ENCODE measurements at places on chromosomes 1 and 21.

- DNase-seq: no peak
Observed at GRCh38 chr1:27350663-27351540, 9.1 kb downstream of the SYTL1 start.

DNA sequence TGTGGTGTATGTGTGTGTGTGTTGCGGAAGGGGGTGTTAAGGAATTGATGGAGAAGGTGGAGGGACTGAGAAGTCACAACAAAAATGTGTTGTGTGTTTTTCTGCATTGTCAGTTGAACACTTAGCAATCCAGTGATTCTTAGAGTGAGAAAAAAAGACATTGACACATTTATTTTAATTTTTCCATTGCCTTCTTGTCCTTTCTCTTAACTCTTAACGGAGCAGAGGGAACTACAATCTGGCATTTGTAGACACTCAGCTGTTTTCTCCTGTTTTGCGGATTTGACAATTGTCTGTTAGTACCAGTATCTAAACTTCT is 725 bp downstream of the C1orf53 start:
- DNase-seq: no peak

GRCh38 chr1:48500541-48501450 is 28.8 kb upstream of the SPATA6 start:
- no peak for DNase-seq

- no peak for DNase-seq
Observed at GRCh38 chr1:66330722-66331141, 203.2 kb upstream of the SGIP1 start.

- peak; percentile 87 for DNase-seq
Observed at GRCh38 chr1:203480525-203481084, 5.0 kb downstream of the PRELP start.

DNA sequence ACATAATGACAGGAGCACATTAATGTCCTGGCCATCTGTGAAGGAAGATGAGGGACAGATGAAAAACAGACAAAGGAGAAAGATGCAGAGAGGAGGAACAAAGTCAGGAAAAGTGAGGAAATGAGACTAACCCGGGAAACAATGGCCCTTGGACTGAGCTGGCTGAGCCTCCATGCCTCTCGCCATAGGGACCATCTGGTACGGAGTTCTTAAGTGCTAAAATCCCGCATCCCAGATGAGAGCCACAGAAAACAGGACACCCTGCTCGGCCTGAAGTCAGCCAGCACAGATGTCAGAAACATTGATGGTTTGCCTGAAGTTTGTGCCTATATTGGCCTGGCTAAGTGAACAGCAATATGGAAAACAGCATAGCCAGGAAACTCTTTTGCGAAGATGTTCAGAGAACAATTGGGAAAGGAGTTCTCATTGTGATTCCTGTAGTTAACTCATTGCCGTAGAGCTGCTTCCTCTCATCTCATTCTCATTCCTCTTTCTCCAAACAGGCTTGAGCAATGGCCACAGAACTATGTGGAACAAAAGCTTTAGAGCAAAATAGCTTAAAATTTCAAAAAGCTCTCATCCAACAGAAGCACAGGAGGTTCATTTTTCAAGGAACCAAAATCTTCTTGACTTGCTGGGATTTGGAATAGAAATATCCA is 96.6 kb downstream of the ASTN1 start:
- DNase-seq: no peak

DNA sequence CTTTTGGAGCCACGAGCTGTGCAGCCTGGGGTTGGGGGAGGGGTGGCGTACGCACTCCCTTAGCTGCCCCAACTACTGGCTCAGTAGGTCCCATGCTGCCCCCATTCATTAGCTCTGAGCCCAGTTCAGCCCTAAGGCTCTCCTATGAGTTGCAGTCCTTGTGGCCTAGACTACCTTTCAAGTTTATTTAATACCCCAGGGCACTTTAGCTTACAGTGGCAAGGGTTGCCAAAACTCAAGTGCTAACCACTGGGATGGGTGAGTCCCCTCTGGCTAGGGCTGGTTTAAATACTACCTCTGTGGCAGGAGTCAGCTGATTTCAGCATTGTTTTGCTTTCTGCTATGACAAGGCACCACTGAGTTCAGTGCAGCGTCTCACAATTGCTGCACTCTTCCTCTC is 118.2 kb downstream of the ODF2L start:
- DNase-seq: no peak

GRCh38 chr1:191695865-191696264 is 462.4 kb upstream of the RGS18 start:
- DNase-seq: no peak

- DNase-seq: no peak
Observed at GRCh38 chr21:38476385-38476784, 21.9 kb downstream of the ERG start.

DNA sequence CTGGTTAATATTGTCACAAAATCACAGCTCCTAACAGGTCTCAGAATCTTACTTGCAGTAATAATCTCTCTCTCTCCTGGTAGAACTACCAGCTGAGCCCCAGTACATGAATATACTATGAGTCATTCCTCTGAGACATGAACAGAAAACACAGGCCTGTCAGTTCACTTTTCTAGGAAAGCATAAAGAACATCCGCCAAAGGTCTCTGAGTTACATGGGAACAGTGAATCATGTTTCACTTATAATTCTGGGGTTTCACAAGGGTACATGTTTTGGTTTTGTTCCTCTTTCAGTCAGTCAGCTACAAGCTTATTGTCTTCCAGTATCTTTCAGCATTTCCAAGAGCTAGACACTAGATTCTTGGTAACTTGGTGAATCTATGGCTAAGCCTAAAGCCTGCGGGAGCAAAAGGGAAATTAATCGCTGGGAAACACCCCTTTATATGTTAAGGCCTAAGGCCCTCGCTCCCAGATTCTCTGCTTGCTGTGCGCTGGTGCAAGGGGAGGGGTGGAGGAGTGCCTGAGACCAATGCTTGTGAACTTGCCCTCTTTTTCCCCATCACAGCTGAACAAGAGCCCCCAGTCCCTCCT is 31.7 kb downstream of the IFNGR2 start:
- peak; percentile 72 for DNase-seq

- no peak for DNase-seq
Observed at GRCh38 chr1:1162597-1163537, 10.8 kb upstream of the TTLL10 start.

- DNase-seq: no peak
Observed at GRCh38 chr21:33121715-33122475, 52.0 kb downstream of the OLIG1 start.

GRCh38 chr1:42730002-42730401 is 10.0 kb downstream of the CLDN19 start:
- DNase-seq: no peak

Measured in HTR-8/SVneo (cell line).